ENCODE measurements at places on chromosomes 7 and 10.

DNA sequence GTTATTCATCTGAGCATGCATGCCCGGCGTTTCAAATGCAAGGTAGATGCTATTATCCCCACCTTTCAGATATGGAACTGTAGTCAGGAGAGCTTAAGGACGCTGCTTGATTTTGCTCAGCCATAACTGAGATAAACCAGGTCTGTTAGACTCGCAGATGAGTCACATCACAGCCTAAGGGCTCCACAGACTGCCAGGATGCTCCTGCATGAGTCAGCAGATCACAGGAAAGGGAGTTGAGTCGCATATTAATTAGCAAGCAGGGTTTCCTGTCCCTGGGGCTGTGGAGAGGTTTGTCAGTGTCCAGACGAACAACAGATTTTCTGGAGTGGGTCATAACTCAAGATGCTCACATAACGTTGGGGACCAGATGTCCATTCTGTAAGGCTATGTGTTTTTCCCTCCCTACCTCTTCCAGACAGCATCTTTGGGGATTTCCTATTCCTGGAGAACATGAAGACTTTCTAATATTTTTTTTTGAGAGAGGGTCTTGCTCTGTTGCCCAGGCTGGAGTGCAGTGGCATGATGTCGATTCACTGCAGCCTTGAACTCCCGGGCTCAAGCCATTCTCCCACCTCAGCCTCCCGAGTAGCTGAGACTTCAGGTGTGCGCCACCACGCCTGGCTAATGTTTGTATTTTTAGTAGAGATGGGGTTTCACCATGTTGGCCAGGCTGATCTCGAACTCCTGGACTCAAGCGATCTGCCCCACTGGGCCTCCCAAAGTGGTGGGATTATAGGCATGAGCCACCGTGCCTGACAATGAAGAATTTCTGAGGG lies 36.7 kb downstream of the PFKFB3 start:
- peak; percentile 91 for DNase-seq

- DNase-seq, result no peak
These were observed 42.7 kb downstream of the BICC1 start for GRCh38 chr10:58555170-58555929.

- no peak for DNase-seq
These were observed 40.8 kb upstream of the TSPAN33 start for GRCh38 chr7:129103561-129104324.

- DNase-seq, result no peak
These were observed 205.1 kb upstream of the SEMA3A start for GRCh38 chr7:84399661-84400060.

DNA sequence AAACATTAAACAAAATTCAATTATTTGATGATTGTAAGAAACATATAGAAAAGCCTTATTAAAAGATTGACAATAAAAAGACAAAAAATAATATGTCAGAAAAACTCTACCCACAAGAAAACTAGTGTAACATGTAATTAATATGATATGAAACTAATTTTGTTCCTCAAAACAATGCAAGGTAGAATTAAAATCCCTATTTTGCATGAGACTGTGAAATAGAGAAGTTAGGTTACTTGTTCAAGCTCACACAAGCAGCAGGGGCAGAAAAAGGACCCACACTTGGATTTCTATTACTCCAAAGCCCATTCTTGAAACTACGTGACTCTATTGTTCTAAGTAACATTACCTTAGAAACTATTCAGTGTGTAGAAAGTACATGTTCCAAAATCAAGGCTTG lies 96.4 kb downstream of the KCNMA1 start:
- DNase-seq, result no peak

- no peak for DNase-seq
These were observed 87.2 kb downstream of the MDFIC start for GRCh38 chr7:115009139-115009538.

DNA sequence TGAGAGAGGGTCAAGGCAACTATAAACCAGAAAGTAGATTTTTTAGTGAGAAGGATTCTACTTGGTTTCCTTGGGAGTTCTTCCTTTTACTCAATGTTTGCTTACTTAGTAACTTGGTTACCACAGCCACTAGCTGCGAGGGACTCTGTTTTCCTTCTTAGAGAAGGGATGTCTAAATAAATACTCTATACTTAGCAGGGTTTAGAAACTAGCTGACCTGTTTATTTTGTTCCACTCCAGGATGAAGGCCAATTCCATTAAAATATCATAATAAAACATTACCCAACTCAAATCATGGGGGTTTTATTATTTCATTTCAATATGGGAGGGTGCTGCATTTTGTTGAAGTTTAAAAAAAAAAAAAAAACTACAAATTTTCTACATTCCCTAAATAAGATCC lies 87.3 kb downstream of the PPP1R3A start:
- DNase-seq, result no peak

GRCh38 chr7:41027428-41028115 lies 675.3 kb downstream of the INHBA start:
- peak; percentile 29 for DNase-seq

GRCh38 chr10:103637011-103637410 lies 143.5 kb downstream of the NEURL1 start:
- DNase-seq, result no peak

GRCh38 chr10:131160219-131160875 lies 151.2 kb downstream of the TCERG1L start:
- DNase-seq, result no peak

GRCh38 chr10:122018491-122018890 lies 29.5 kb downstream of the TACC2 start:
- DNase-seq, result no peak

- DNase-seq, result no peak
These were observed 80.7 kb downstream of the THSD7A start for GRCh38 chr7:11751315-11751714.

- no peak for DNase-seq
These were observed 67.5 kb downstream of the ALOX5 start for GRCh38 chr10:45441239-45442190.

DNA sequence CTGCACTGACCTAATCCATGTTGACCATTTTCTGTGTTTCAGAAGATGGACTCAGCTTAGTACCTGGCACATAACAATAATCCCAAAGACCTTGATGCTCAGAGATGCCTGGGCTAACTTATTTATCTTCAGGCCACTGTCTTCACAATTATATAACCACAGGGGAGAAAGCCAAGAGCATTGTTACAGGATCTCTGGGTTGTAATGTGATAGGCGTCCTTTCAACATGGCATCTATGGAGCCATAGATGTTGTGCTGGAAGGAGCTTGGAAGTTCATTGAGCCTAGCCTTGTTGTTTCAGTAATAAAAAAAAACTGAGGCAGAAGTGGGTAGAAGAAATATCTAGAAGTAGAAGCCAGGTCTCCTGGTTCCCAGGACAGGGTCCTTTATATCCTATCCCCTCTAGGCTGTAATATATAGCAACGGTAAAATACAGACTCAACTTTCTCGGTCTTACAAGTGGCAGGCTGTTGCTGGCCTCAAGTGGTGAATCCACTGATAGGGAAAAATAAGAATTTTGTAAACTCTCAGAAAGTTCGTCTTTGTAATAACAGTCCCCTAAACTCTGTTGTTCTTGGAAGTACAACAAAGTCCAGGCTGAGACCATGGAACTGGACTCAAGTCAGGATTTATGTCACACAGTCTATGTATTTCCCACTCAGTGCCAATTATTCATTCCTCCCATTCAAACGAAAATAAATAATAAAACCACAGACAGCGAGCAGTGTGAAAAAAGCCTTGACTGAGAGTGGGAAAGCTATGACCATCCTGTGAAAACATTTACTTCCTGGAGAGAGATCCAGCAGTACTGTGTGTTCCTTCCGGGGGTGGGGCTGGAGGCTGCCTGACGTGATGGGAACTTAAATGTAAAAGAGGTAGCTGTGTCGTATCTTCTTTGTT lies 277.6 kb downstream of the REEP3 start:
- peak; percentile 83 for DNase-seq

GRCh38 chr10:4195213-4195612 lies 410.2 kb upstream of the KLF6 start:
- DNase-seq, result peak; percentile 44

DNA sequence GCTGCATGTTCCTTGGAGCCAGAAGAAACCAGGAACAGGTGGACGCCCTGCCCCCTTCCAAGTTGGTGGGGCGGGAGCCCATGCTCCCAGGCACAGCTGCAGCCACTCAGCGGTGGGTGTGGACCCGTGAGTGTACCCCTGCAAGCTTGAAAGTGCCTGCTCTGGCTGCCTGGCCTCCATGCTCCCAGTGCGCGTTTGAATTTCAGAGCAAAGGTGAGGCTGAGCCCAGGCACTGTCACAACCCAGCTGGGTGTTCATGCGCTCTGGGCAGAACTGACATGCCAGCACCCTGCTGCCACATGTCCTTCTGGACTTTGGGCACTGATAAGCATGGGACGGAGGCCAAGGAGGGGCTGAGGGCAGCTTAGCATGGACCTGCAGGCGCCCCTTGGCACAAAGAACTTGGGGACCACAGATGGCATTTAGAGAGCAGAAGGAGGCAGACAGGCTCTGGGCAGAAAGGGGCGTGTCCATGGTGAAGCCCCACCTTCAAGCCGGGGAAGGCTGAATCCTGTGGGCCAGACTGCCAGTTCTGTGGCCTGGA lies 402.0 kb upstream of the NRG3 start:
- no peak for DNase-seq

- DNase-seq, result no peak
These were observed 91.9 kb downstream of the ZNF783 start for GRCh38 chr7:149353739-149354504.

DNA sequence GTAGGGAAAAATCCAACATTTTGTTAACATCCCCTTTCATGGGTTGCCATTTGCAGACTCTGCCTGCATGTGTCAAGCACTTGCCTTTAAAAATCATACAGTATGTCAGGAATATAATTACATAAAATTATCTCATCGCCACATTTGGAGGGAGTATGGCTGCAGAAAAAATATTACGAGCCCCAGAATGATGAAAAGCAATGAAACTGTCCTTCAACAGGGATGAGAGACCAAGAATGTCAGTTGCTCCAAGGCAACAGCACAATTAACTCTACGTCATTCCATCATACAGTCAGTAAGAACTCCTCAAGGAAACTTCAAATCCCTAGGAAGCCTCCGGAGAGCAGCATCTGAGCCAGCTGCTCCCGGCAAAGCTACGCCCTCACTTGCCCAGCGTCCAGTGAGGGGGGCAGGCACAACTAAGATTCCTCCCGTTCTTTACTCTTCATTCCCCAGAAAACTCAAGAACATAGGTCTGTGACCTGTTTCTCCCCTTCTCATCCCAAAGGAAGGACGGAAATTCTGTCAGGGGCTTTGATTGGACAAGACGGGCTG lies 132.9 kb downstream of the ANLN start:
- DNase-seq, result no peak

- no peak for DNase-seq
These were observed 102.5 kb upstream of the APBB1IP start for GRCh38 chr10:26335574-26336093.

DNA sequence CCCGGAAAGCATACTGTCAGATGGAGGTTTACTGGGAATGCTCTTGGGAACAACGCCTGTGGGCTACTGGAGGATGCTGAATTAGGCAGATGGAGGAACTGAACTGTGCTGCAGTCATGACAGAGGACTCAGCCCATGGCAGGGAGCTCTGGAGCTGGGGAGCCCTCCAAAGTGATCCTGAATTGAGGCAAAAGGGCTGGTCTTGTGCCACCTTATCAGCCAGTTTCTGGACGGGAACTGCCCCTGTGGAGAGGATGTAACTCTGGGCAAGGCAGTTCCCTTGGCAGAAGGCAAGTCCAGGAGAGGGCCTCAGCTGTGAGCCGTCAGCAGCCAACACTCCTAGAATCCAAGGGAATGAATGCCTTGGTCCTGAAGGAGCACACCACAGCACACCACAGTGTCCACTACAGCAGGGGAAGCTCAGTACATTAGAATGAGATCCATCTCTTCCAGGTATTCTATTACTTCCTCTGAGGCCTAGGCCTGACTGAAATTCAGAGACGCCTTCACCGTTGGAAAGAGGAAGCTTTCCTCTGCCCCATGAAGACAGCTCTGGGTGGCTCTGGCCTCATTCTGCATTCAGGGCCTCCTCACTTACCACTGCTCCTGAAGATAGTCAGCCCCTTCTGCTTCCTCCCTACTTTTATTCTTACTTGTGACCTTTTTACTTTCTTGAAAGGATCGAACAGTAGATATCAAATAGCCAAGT lies 139.6 kb upstream of the GPR26 start:
- DNase-seq, result no peak

- DNase-seq, result no peak
These were observed 70.6 kb upstream of the NXPH1 start for GRCh38 chr7:8362723-8363369.

DNA sequence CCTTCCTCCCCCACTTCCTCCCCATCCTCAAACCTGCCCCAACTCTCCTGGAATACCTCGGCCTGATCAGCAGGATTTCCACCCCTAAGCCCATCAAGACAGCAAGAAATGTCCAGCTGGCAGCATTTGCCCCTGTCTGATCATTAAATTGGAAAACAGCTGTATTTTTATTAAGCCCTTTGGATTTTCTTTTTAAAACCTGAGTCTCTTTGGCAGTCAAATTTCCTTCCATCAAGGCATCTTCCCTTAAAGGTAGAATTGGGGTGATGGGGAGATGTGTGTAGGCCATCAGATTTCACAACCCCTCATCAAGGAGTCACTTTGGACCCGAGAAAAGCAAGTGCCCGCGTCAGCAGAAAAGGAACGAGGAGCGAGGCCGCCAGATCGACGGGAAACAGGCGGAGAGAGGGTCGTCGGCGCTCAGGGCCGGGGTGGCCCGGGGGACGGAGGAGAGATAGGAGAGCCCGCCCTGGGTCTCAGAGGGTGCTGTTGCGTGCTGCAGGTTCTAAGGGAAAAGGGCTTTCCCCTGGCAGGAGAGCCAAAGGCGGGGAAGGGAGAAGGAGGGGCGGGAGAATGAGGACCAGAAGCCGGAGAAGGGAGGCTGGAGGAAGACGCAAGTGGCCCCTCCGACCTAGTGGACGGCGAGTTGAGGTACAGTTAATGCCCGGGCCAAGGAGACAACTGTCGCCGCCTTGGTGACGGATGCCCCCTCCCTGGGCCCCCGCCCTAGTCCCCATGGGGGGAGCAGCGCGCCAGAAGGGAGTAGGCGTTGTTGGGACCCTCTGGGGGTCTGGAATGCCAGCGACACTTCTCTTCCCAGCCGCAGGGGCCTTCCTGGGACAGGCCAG lies 11.5 kb upstream of the GATA3 start:
- no peak for DNase-seq

DNA sequence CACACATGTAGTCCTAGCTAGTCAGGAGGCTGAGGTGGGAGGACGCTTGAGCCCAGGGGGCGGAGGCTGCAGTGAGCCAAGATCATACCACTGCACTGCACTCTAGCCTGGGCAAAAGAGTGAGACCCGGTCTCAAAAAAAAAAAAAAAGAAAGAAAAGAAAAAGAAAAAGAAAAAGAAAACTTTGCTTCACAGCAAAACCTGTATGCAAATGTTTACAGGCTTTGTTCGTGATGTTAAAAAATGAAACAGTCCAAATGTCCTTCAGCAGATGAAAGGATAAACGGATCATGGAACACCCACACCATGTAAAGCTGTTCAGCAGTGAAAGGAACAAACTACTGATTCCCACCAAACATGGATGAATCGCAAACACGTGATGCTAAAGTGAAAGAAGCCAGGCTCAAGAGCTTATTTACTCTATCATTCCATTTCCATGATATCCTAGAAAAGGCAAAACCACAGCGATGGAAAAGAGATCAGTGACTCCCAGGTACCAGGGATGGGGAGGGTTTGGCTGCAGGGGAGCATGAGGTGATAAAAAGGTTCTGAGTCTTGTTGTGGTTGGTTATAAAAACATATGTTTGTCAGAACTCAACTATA lies 15.1 kb downstream of the LRRC20 start:
- DNase-seq, result no peak

- DNase-seq, result peak; percentile 34
These were observed 87.0 kb downstream of the ADK start for GRCh38 chr10:74238031-74238431.

All from epithelial cell of prostate (primary cell).